Astrocyte of the cerebellum (primary cell): ENCODE measurements at places on chromosomes 6 and 20.

DNA sequence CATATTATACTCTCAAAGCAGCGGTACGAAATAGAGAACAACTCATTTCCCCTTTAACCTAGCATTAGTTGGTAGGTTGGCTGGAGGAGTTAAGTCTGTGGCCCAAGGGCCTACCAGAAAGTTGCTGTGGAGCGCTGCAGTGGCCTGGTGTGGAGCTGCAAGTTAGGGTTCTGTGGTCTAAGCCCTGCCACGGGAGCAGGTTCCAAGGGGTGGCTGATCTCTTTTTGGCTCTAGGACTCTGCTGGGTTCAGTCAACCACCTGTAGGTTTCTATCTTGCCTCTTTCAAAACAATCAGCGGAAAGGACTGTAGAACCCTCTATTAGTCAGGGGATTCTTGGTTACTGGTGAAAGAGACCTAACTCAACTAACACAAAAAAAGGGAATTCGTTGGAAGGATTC, 54.5 kb upstream of the TULP4 start:
- no peak for DNase-seq

GRCh38 chr20:22887796-22888195, 147.3 kb upstream of the SSTR4 start:
- DNase-seq: no peak

- DNase-seq: no peak
Observed at GRCh38 chr20:47347661-47348435, 8.7 kb downstream of the ZMYND8 start.

DNA sequence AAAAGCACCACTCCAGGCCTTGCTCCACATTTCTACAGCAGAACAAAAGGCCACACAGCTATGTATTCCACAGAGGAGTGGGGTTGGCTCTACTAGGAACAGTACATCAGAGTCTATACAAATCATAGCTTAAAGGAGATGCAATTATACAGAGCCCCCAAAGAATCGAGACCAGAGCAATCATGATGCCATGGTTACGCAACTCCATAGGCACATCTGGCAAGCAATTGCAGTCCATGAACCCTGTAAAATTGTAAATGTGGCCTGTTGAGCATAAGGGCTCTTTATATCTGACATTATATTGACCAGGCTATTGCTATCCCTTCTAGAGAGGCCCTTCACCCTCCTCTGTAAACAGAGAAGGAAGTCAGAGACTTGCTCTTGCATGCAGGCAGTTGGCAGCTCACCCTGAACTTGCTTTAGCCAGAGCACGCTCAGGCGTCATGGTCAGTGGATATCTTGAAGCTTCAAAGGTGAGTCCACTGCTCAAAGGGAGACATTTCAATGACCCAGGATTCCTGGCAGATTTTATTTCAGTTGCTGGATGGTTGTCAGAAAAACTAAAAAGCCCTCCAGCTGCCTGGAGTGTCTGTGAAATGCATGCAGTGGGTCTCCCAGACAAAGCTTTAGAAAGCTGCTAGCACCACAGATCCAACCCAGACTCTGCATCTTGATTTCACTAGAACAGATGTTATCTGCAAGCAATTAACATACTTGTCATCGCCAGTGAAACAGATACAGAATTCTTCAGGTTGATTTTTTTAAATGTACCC, 357.2 kb downstream of the CENPW start:
- DNase-seq: no peak

DNA sequence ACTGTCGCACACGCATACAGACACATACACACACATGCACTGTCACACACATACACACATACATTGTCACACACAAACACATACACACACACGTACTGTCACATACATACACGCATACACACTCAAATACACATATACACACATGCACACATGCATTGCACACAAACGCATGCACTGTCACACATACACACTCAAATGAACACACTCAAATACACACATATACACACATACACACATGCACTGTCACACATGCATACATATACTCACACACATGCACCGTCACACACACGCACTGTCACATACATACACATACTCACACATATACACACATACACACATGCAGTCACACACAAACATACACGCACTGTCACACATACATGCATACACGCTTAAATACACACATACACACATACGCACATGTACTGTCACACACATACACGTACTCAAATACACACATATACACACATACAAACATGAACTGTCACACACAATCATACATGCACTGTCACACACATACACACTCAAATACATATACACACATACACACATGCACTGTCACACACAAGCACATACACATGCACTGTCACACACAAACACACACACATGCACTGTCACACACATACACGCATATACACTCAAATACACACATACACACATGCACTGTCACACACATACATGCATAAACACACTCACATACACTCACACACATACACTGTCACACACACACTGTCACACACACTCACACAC, 548.6 kb upstream of the BTBD3 start:
- no peak for DNase-seq

- no peak for DNase-seq
Observed at GRCh38 chr20:21377701-21378100, 19.6 kb downstream of the NKX2-4 start.

GRCh38 chr6:89494131-89494793, 61.3 kb downstream of the ANKRD6 start:
- DNase-seq: no peak

- DNase-seq: no peak
Observed at GRCh38 chr20:270517-270916, 13.0 kb downstream of the DEFB132 start.

- DNase-seq: no peak
Observed at GRCh38 chr6:81981812-81982211, 229.3 kb upstream of the TENT5A start.
